ENCODE measurements at places on chromosomes 12 and 14. TPM values are rescaled to one million over a fixed set of nuclear protein-coding genes. Genes with fewer than 3 reads are reported as not detected.

Gene ERP27
- total RNA-seq = 0.39 TPM

- no peak for DNase-seq
Measured at GRCh38 chr12:124490584-124491305, 76.7 kb downstream of the NCOR2 start.

- no peak for DNase-seq
Measured at GRCh38 chr14:79680087-79680486, 531.2 kb downstream of the DIO2 start.

Gene ART4
- total RNA-seq = not detected

- DNase-seq = no peak
Measured at GRCh38 chr14:50213795-50214194, 17.6 kb downstream of the SOS2 start.

DNA sequence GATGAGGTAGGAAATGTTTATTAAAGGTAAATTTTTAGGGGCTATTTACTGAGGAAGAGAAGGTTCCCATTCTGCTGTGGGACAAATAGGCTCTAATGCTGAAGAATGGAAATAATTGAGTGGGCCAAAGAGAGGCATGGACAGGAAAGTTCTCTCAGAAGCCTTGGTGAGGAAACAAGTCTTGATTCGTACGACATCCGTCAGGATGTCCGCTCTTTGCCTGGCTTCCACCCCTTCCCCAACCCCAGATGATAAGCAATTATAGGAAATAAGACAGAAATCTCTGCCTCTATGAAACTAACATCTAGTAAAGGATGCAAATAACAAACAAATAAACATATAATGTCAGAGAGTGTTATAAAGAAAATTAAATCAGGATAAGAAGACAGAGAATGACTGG, 91.7 kb upstream of the BCAT1 start:
- no peak for DNase-seq

GRCh38 chr14:88043529-88044443, 38.9 kb downstream of the GPR65 start:
- DNase-seq = no peak

Gene HAL
- 1.8 TPM for total RNA-seq

- DNase-seq = no peak
Measured at GRCh38 chr12:120630104-120630892, 10.1 kb upstream of the CABP1 start.
